Upper lobe of right lung (tissue), 1 donor: ENCODE measurements at places on chromosomes 16 and 17. TPM values are rescaled to one million over a fixed set of nuclear protein-coding genes. Genes with fewer than 3 reads are reported as not detected.

GRCh38 chr16:8677481-8677880 lies 3.1 kb downstream of the ABAT start:
- no peaks in the 10 kb centered on the region for H3K36me3 ChIP-seq
- no peak overlapping the region for H3K4me3 ChIP-seq
- H3K4me1 ChIP-seq = peaks cover 11% of the 10 kb centered on the region
- DNase-seq = no peak
- H3K27ac ChIP-seq = no peak overlapping the region
- no peaks in the 10 kb centered on the region for H3K27me3 ChIP-seq

- DNase-seq = no peak
- no peaks in the 10 kb centered on the region for H3K27me3 ChIP-seq
- no peak overlapping the region for H3K4me3 ChIP-seq
- no peaks in the 10 kb centered on the region for H3K4me1 ChIP-seq
- H3K27ac ChIP-seq = no peak overlapping the region
Observed at GRCh38 chr16:13052431-13052830, 151.0 kb downstream of the SHISA9 start.

DNA sequence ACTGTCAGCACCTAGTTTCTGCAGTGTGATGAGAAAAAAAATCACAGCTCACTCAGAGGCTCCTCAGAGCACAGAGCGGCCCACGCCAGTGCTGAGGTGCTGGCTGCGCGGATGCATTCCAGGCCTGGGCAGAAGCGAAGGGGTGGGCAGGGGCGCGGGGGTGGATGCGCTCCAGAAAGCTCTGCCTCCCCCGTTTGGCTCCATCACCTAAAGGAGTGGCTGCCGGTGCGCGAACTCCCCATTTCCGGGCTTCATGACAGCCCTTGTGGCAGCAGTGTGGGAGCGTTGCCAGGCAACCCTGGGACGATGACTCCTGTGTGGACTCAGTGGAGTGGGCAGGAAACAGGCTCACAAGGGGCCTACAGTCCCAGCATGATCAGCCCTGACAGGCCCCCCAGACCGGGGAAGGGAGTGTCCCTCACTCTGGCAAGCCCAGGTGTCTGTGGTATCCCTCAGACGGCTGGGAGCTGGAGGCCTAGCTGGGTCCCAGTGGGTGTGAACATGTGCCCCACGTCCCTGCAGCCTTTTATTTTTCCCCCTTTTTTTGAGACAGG lies 32.8 kb upstream of the NUDT16L1 start:
- H3K4me1 ChIP-seq = peaks cover 49% of the 10 kb centered on the region
- no peaks in the 10 kb centered on the region for H3K27me3 ChIP-seq
- peak overlapping the region; percentile 56 for H3K27ac ChIP-seq
- peaks cover 37% of the 10 kb centered on the region for H3K36me3 ChIP-seq
- peak; percentile 91 for DNase-seq

GRCh38 chr17:82244413-82245133 lies 15.7 kb downstream of the SLC16A3 start:
- peaks cover 60% of the 10 kb centered on the region for H3K4me1 ChIP-seq
- no peak overlapping the region for H3K4me3 ChIP-seq
- peaks cover 75% of the 10 kb centered on the region for H3K36me3 ChIP-seq
- H3K27me3 ChIP-seq = no peaks in the 10 kb centered on the region

GRCh38 chr17:70060415-70060814 lies 14.6 kb upstream of the KCNJ16 start:
- no peaks in the 10 kb centered on the region for H3K36me3 ChIP-seq
- DNase-seq = no peak
- H3K27ac ChIP-seq = no peak overlapping the region
- no peaks in the 10 kb centered on the region for H3K27me3 ChIP-seq

Gene CA7
- not detected for total RNA-seq

GRCh38 chr17:32006957-32007462 lies at the start of gene LRRC37B:
Gene LRRC37B (plus strand): TSS chr17:32007383. CDS start chr17:32021393, 14,010 bp downstream.
- H3K36me3 ChIP-seq = no peaks in the 10 kb centered on the region
- H3K4me3 ChIP-seq = peak within 1 kb of the TSS; percentile 76
- peak within 1 kb of the TSS; percentile 80 for H3K27ac ChIP-seq
- peaks cover 16% of the 10 kb centered on the region for H3K4me1 ChIP-seq

DNA sequence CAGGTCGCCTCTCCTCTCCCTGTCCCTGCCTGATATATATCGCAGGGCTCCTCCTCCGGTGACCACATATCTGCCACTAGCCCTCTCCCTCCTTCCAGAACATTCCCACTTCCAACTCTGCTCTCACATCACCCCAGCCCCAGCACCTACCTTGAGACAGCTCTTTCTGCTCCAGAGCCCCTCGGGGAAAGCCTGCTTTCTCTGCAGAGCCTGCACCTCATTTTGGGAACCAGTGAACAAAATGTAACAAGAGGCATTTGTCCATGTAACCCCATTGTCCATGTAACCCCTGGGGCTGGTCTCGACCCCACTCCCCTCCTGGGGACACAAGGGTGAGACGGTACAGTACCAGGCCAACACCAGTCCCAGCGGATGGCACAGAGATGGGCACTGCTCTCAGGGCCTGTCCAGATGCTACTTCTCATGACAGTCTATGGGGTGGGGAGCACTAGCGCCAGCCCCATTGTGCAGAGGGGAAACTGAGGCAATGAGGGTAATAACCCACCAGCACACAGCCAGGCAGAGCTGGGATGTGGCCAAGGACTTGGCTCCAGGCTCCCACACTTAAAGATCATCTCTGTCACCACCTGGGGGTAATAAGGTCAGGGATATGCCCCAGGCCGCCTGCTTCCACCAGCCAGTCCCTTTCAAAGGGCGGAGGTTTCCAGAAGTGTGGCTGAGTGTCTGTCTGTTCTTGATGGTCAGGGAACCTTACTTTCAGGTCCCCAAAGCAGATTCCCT lies 42.9 kb downstream of the TBC1D16 start:
- no peak for DNase-seq
- H3K4me1 ChIP-seq = peaks cover 34% of the 10 kb centered on the region
- H3K36me3 ChIP-seq = no peaks in the 10 kb centered on the region
- no peak overlapping the region for H3K27ac ChIP-seq

- DNase-seq = no peak
- H3K4me3 ChIP-seq = no peak overlapping the region
- no peaks in the 10 kb centered on the region for H3K27me3 ChIP-seq
Observed at GRCh38 chr17:4509923-4510617, 11.4 kb downstream of the SPNS2 start.

DNA sequence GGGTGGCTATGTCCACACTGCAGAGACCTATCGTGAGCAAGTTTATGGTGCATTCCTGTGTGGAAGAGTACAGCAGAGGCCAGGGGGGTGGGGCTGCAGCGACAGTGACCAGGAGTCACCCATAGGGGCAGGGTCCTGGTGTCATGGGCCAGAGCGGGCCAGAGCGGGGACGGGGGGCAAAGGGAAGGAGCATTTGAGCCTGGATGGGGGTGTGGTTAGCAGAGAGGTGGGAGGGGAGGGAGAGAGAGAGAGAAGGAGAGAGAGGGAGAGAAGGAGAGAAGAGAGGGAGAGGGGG lies 17.8 kb downstream of the JPH3 start:
- DNase-seq = no peak
- H3K4me1 ChIP-seq = no peaks in the 10 kb centered on the region
- H3K27me3 ChIP-seq = peaks cover 24% of the 10 kb centered on the region
- H3K36me3 ChIP-seq = no peaks in the 10 kb centered on the region
- no peak overlapping the region for H3K4me3 ChIP-seq
- H3K27ac ChIP-seq = no peak overlapping the region

Gene HOXB9
- not detected for total RNA-seq

DNA sequence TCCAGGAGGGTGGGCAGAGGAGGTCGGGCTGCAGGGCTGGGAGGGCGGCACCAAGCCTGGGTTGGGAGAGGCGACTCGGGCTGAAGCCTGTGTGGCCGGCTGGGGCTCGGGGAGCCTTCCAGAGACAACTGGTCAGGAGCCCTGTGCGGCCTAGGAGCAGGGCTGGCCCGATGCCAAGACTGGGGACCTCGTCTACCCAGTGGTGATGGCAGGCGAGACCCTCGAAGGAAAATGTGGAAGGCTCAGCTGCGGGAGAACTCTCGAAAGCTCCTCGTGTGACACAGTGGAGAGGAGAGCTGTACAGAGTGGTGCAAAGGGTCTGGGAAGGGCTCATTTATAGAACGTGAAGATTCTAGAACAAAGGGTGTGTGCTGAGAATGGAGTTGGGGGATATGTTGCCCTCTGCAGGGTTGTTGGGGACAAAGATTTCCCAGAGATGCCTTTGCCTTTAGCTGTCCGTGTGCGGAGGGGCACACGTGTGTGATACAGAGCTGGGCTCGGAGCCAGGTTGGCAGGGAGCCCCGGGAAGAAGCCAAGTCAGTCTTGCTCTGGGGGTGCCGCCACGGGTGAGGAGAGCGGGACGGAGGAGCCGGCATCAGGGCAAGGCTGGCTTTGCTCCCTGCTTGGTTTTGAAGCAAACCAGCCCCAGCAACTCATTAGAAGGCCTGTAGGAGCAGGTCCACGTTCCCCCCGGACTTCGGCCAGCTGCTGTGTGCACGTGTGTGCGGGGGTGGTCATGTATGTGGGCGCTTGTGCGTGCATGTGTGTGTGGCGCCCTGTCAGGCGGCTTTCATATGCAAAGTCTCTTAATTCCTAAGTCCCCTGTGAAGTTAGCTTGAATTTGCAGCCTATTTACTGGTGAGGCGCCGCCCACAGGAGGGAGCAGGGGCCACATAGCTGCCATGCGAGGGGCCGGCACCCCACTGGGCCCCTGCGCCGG lies 132.4 kb upstream of the CHMP6 start:
- peaks cover 13% of the 10 kb centered on the region for H3K4me1 ChIP-seq
- H3K4me3 ChIP-seq = no peak overlapping the region
- no peak overlapping the region for H3K27ac ChIP-seq
- DNase-seq = no peak
- peaks cover 9% of the 10 kb centered on the region for H3K36me3 ChIP-seq
- no peaks in the 10 kb centered on the region for H3K27me3 ChIP-seq

Gene TUFM
- total RNA-seq = 134 TPM

Gene FBXO39
- 0.49 TPM for total RNA-seq

DNA sequence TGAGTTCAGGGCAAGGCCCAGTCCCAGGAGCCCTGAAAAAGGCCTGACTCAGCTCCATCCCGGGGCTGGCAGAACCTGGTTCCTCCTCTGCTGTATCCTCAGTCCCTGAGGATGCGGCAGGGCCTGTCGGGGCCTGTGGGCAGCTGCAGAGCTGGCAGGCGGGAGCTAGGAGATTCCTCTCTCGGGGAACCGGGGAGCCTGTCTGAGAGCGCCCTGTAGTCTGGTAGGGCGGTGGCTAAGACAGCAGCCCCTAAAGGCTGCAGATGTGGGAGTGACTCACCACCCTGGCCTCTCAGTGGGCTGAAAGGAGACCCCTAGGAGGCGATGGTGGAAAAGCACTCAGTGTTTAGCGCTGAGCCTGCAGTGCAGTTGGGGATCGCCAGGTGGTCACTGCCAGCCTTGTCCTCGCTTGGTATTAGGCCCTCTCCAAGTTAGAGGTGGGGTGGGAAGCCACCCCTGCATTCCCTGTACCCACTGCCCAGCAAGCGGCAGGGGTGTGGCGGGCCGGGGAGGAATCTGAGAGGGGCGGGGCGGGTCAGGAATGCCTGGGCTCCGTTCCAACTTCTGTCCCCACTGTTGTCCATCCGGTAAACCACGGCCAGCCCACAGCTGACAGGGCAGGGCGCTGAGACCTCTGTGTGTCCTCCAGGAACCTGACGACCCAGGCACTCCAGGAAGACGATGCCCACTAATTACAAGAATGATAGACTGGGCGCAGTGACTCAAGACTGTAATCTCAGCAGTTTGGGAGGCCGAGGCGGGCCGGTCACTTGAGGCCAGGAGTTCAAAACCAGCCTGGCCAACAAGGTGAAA lies 29.5 kb upstream of the CDH1 start:
- no peak overlapping the region for H3K27ac ChIP-seq
- H3K4me3 ChIP-seq = no peak overlapping the region
- H3K36me3 ChIP-seq = no peaks in the 10 kb centered on the region
- peak; percentile 85 for DNase-seq
- peaks cover 7% of the 10 kb centered on the region for H3K27me3 ChIP-seq

- no peaks in the 10 kb centered on the region for H3K27me3 ChIP-seq
- H3K36me3 ChIP-seq = no peaks in the 10 kb centered on the region
- H3K4me3 ChIP-seq = no peak overlapping the region
- H3K27ac ChIP-seq = no peak overlapping the region
- H3K4me1 ChIP-seq = no peaks in the 10 kb centered on the region
- DNase-seq = no peak
Observed at GRCh38 chr16:24853830-24854229, 8.1 kb downstream of the SLC5A11 start.
